ENCODE measurements at places on chromosomes 5 and 9. TPM values are rescaled to one million over a fixed set of nuclear protein-coding genes. Genes with fewer than 3 reads are reported as not detected.

OTP gene
- not detected for total RNA-seq

MARCOL gene
- not detected for total RNA-seq

PLEKHG4B gene
- total RNA-seq, result 4.3 TPM

IFNB1 gene
- not detected for total RNA-seq

TAF11L10 gene
- total RNA-seq, result not detected

ZNF354C gene
- 3.1 TPM for total RNA-seq

RORB gene
- not detected for total RNA-seq

LMX1B gene
- 0.52 TPM for total RNA-seq

NEK6 gene
- total RNA-seq, result 38.0 TPM

SCGB3A2 gene
- not detected for total RNA-seq

PCDHA11 gene
- not detected for total RNA-seq

KIF2A gene
- 47.7 TPM for total RNA-seq

DEPDC1B gene
- total RNA-seq, result 38.6 TPM

AQP3 gene
- total RNA-seq, result 0.65 TPM

DRD1 gene
- not detected for total RNA-seq

PCDHGA6 gene
- total RNA-seq, result 0.36 TPM

KCNV2 gene
- total RNA-seq, result not detected

ZNF618 gene
- total RNA-seq, result 3.9 TPM

PCDHB15 gene
- 0.07 TPM for total RNA-seq

CARD9 gene
- total RNA-seq, result 1.4 TPM

DNA sequence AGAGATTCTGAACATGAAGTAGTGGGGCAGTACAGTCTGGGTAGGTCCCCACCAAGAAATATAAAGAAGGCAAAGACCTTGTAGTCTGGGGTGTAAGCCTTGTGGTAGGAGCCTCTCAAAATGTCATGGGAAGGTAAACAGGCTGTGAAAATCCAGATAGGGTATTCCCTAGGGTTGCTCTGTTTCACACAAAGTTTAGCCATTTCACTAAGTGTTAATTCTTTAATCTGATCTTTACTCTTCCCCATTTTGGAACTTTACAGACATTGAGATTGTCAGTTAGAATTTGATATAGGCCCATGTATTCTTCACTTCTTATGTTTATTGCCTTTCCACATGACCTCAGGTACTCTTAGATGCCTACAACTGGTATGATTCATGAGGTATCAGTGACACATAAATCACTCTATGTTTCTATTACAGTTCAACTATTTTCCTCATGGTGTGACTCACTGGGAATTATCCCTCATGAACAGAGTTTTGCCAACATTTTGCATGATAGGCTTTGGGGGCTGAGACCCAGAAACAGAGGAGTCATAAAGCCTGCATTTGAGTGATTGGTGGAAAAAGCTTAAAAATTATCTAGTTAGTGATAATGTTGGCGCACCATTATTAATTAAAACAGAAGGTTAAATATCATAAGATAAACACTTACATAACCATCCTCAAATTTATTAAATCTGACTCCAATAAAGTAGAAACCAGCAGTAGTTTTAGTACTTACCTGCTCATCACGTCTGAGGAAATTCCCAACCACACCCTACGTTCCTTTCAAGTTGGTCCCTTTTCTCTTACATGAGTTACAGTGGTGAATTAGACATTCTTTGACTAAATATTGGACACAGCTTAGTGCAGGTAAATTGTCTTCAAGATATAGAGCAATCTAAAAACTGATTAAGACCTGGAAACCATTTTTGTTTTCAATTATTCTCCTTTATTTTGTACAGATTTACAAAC, 399.8 kb upstream of the MEF2C start:
- DNase-seq, result peak; percentile 63

- DNase-seq, result no peak
These were observed 5.9 kb upstream of the FRRS1L start for GRCh38 chr9:109172935-109173334.

DNA sequence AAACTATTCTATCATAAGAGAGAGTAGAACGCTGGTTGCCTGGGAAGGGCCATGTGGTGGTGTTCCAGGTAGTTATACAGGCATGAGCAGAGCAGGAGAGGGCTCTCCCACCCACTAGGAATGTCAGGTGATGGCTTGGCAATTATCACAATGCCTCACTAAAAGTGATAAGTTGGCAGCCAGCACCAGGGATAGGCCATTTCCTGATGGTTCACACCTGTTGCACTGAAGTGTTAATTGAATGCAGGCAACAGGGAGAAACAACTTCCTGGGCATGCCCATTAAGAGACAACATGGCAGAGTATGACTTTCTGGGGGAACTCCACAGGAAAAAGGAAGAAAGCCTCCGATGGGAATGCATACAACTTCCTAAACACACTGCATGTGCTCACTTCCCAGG, 593.2 kb downstream of the ELAVL2 start:
- no peak for DNase-seq

DNA sequence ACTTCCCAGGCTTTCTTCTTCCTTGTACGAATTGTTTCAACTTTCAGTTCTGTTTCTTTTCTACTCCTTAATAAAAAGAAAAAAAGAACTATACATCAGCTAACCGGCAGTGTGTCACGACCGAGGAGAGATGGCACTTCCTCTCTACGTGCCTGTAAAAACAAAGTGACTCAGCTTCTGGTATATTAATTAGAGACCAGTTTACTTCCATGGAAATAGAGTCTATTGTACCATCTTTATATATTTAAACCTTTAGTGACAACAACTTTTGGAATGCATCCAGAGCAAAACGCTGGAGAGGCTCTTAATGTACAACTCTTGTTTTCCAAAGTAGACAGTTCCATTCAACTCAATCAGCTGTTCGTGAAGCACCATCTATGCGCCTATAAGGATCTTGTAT, 94.5 kb upstream of the LIFR start:
- DNase-seq, result no peak

DNA sequence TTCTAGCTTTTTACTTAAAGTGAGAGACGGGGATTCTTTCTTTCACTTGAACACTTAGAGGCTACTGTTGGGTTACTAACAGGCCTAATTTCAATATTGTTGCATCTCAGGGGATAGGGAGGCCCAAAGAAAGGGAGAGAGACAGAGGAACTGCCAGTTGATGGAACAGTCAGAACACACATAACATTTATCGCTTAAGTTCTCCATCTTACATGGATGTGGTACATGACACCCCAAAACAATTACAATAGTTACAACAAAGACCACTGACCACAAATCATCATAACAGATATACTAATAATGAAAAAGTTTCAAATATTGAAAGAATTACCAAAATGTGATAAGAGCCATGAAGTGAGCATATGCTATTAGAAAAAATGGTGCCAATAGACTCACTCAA, 4.3 kb upstream of the RIC1 start:
- no peak for DNase-seq

- no peak for DNase-seq
These were observed 51.0 kb downstream of the ST8SIA4 start for GRCh38 chr5:100852051-100852450.

DNA sequence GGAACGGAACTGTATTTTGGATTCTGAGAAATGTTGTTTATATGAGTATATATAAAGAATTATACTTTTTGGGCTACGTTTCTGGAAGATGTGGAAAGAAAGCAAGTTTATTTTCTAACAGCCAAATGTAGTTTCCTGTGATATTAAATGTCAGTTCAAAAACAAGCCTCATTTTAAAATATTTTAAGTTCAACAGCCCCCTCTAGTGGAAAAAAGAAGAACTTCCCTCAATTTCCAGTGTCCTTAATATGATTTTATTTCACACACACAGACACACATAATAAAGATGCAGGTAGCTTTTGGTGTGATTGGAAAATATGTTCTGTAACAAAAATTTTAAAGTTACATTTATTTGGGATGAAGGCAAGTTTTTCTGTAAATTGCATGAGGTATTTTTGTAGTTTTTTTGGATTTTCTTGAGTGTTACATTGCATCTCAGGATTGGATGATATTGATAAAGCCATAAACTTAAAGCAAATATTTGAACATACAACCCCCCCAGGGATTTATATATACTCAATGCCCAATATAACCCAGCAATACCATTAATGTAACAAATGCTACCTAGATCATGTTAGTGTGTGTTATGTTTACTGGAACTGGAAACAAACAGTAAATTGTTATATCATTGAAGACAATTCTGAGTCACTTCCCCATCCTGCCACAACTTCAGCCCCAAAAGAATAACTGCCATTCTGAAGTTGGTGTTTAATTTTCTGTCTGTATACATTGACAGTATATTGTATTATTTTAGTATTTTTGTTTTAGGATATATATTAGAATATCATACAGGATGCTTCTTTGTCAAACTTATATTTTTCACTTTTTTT, 54.0 kb downstream of the CCDC171 start:
- DNase-seq, result no peak

GRCh38 chr5:176388003-176388443, 375 bp downstream of the NOP16 start:
- no peak for DNase-seq

GRCh38 chr5:78747705-78748359, 99.3 kb upstream of the LHFPL2 start:
- no peak for DNase-seq

DNA sequence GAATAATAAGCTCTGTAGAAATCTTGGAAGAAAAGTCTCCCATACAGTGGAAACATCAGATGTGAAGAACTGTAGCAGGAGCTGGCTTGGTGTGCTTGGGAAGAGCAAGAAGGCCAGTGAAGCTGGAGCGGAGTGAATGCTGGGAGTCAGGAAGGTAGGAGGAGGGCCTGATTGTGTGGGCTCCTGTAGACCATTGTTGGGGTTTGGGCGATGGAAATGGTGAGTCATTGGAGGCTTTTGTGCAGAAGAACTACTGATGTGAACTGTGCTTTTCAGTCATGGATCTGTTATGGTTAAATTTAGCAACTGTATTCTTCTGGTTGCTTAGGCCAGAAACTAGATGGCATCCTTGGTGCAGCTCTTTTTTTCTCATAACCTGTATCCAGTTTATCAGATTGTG, 2.3 kb downstream of the ICE1 start:
- no peak for DNase-seq

GRCh38 chr5:31854181-31855133, 215.5 kb downstream of the PDZD2 start:
- DNase-seq, result peak; percentile 41

- no peak for DNase-seq
These were observed 1058.0 kb downstream of the MAT2B start for GRCh38 chr5:164563370-164563769.

- no peak for DNase-seq
These were observed 5.5 kb downstream of the NR3C1 start for GRCh38 chr5:143398053-143398355.

DNA sequence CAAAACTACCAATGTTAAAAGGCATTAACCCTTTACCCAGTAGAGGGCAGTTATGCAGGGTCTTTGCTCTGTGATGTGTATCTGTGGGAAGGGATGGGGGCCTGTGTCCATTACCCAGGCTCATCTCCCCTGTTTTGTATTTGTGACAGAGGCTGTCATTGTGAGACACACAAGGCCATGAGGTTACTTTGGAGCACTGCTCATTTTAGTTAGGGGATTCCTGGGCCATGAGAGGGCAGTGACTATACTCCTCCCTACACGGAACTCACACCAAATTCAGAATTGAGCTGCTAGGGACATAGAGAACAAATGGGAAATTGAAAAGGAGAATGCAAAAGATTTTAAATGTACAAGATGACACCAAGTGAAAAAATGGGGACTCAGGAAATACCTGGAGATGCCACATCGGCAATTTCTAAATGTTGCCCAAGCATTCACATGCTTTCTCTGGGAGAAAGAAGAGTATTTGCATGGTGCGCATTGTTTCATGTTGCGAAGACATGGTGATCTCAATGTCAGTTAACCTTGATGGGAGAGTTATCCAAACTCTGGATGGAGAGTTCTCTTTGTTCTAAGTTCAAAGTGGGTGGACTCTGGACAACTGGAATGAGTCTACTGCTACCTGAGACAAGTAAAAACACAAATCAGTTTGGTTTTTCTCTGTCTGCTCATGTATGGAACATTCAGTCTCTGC, 32.5 kb downstream of the C9orf152 start:
- no peak for DNase-seq

- no peak for DNase-seq
These were observed 53.7 kb upstream of the VLDLR start for GRCh38 chr9:2567922-2568321.

GRCh38 chr9:27349698-27350080, 52.7 kb upstream of the EQTN start:
- DNase-seq, result no peak

DNA sequence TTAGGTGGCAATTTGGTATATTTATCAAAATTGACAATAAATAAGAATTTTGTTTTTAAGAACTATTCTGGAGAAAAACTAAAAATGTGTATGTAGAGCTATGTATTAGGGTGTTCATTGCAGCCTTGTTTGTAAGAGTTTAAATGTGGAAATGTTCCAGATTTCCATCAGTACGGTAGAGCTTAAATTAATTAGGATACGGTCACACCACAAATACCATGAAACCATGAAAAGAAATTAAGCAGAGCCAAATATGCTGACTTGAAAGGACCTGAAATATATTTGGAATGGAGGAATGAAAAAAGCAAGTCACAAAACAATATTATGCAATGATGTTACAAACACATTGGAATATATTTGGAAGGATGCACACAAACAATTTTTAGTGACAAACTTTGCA, 64.6 kb downstream of the ACTBL2 start:
- DNase-seq, result no peak

GRCh38 chr9:8337834-8338766, 538.5 kb upstream of the DMAC1 start:
- DNase-seq, result no peak

- no peak for DNase-seq
These were observed 25.0 kb upstream of the CAST start for GRCh38 chr5:96637196-96637595.

GRCh38 chr9:134291961-134292871, 34.0 kb upstream of the RXRA start:
- no peak for DNase-seq

GRCh38 chr9:114668146-114668545, 10.5 kb upstream of the TEX53 start:
- DNase-seq, result no peak

DNA sequence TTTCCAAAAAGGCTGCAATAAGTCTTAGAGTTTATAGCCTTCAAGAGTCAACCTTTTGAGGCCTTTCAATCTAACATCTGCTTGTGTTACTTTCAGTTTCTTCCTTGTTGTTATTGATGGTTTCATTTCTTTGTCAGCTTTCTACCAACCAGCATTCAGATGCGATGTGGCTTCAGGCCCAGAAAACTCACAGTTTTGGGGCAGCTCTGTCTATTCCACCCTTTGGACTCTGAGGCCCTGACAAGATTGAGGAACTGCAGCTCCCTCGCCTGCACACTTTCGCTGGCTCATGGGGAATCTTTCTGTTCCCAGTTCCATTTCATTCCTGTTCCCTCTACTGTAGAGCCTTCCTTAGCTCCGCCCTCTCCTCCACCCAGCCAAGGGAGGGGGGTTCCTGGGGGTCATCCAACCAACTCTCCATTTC, 13.3 kb upstream of the WHRN start:
- DNase-seq, result no peak

GRCh38 chr9:111037708-111038330, 451 bp downstream of the LPAR1 start:
- DNase-seq, result no peak

DNA sequence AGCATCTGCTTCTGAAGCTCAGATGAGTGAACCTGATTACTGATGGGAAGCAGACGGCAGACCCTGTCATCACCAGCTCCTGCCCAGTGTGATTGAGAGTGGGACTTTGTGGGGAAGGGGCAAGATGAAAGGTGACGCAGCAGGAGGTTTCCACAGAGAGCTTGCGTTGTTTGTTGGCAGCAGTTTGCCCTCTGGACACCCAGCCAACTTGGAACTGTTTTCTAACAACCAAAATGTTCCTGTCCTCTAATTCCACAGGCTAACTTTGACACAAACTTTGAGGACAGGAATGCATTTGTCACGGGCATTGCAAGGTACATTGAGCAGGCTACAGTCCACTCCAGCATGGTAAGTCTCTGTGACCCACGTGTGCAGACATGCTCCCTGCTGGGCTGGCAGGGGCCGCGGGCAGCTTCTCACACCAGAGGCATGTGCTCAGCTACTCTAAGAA, 20.9 kb downstream of the CYFIP2 start:
- DNase-seq, result no peak
